Activated gamma-delta T cell treated with Interleukin-2 at 50 U/mL for 16 hours (primary cell): ENCODE measurements at places on chromosomes 1 and 21.
A peak's percentile ranks its signal among the peaks of the same experiment; 100 is the strongest.

- no peak for DNase-seq
Measured at GRCh38 chr1:184838504-184838951, 83.9 kb upstream of the EDEM3 start.

DNA sequence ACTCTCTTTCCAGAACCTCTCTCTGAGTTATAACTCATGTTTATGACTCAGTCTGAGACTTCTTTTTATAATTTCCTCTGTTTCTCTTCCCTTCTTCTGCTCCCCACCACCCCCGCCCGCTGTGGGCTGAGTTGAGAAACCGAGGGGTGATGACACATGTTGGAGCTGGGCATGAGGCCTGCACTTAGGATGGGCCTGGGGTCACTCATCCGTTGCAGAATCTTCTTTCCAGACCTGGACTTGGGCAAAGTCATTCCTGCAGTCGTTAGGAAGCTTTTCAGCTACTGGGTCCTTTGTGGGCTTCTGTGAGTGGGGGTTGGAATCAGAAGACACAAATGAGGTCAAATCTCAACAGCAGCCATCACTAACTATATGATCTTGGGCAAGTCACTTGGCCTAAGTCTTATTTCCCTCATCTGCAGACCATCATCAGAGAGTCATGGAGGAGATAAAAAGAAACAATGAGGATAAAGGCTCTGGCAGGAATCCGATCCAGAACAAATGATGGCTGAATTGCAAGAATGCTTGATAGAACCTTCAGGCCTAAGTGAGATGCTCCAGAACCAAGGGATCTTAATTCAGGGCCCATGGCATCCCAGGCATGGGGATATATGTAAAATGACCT is 53.4 kb downstream of the RPS6KA1 start:
- no peak for DNase-seq

GRCh38 chr1:204075890-204076846 is 3.3 kb downstream of the SOX13 start:
- DNase-seq: no peak

GRCh38 chr1:59173721-59174120 is 123.2 kb upstream of the FGGY start:
- no peak for DNase-seq

- DNase-seq: peak; percentile 49
Measured at GRCh38 chr1:115595279-115596079, 46.3 kb upstream of the VANGL1 start.

DNA sequence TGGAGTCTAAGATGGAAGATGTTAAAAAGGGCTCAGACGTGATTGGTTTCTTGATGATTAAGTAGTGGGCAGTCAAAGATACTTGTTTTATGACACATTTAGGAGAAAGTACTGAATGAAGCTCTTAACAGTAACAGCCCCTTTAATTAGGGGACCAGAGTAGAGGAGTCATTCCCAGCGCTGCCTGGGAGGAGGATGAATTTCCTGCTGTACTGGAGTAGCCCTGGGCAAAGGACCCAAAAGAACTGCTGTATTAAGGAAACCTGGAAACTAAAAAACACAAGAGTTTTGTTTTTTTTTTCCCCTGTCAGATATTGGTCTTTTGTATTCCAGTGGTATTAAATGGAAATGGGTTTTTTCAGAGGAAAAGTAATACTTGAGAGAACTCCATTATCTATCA is 126.5 kb downstream of the NFIA start:
- no peak for DNase-seq

DNA sequence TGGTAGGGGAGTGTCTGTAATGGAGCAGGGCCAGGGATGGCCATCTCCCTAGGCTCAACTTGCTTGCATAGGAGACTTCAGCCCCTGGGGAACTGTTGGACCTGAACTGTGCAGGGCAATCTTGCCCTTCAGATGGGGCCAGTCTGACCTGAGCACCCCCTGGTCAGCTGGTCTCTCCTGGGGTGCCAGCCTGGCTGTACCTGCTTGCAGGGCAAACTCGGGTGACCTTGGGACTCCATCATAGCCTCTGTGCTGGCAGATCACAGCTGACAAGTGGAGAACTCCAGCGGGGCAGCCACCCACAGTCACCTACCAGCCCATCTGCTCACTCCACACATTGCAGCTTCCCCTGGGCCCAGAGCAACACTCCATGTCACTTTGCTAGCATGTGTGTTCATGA is 8.1 kb downstream of the SPRR2A start:
- no peak for DNase-seq

GRCh38 chr1:170145770-170146676 is at the start of gene NTMT2:
NTMT2 (plus strand) TSS chr1:170145959; CDS start chr1:170146108, 149 bp downstream.
- no peak for DNase-seq

DNA sequence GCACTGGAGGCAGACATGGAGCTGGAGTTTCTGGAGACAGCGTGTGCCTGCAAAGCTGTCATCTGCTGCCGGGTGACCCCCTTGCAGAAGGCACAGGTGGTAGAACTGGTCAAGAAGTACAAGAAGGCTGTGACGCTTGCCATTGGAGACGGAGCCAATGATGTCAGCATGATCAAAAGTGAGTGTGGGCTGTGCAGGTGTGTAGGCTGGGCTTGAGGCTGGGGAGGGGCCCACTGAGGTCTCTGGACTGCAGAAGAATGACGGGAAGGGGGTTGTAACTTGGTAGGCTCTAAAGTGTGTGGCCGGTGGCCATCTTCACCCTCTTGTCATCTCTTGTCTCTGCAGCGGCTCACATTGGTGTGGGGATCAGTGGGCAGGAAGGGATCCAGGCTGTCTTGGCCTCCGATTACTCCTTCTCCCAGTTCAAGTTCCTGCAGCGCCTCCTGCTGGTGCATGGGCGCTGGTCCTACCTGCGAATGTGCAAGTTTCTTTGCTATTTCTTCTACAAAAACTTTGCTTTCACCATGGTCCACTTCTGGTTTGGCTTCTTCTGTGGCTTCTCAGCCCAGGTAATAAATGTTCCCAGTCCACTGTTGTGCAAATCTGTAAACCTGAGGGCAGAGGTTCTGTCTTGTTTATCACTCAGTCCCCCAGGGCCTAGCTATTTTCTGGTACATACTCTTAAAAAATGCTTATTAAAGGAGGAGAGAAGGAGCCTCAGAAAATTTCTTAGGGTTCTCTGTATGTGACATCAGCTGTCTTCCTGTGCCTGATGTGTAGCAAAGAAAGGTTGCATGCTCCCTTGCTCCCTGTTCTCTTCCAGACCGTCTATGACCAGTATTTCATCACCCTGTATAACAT is 19.9 kb downstream of the ATP8B2 start:
- DNase-seq: peak; percentile 72

DNA sequence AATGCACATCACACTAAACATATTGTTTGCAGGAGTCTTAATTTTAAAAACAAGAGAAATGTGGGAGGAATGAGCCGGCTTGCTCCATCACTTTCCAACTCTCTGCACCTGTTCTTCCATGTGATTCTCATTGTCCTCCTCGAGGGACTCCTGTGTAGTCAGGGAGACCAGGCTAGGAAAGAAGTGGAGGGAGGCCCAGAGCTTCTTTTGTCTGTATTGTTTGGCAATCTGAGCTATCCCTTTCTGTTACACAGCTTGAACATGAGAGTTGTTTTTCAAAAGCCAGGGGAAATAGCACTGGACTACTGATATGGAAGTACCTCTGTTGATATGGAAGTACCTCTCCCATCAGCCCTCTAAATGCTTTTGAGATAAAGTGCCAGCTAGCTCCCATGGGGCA is 18.8 kb upstream of the LRRC8D start:
- no peak for DNase-seq

DNA sequence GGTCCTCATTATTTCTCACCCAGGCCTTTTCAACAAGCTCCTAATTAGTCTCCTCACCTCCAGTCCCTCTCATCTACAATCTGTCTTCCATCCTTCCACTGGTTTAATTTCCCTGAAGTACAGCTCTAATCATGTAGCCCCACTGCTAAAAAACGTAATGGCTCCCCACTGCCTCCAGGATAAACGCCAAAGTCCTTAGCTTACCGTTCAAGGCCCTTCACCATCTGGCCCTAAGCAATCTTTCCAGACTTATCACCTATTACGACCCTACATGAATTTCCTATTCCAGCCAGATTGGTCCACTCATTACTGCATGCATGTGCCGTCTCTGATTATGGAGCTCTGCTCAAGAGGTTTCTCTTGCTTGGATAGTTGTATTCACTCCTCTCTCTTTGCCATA is 83.1 kb upstream of the DAB1 start:
- DNase-seq: no peak

DNA sequence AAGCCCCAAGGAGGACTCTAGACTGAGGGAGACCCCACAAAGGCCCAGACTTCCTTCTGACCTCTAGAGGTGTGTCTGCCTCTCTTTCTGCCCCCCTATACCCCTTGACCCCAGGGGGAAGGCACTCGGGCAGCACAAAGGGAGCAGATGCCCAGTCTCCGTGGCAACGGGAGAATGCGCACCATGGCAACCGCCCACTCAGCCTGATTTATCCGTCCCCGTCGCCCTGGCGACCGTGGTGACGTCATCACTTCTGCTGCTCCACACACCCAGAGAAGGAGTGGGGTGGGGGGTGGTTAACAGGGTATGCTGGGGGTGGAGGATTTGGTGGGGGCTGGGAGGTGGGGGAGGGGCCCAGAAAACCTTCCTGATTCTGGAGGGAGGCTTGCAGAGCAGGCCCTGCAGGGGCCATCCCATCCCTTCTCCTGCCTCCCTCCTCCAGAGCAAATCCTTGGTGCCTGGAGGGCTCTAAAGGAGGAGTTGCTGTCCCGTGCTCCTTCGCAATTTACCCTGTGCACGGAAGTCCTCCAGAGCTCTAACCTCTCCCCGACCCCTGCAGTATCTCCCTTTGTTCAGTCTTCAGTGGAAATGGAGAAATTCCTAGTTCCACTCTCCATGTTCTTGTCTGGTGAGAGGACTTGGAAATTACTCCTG is 6.3 kb downstream of the CELF3 start:
- DNase-seq: no peak
